HS-5 (cell line): ENCODE measurements at places on chromosomes 3 and 15.

GRCh38 chr15:99252326-99252725 lies 1.0 kb downstream of the LRRC28 start:
- no peak for DNase-seq

GRCh38 chr3:31645256-31645655 lies 112.5 kb downstream of the STT3B start:
- DNase-seq: no peak

DNA sequence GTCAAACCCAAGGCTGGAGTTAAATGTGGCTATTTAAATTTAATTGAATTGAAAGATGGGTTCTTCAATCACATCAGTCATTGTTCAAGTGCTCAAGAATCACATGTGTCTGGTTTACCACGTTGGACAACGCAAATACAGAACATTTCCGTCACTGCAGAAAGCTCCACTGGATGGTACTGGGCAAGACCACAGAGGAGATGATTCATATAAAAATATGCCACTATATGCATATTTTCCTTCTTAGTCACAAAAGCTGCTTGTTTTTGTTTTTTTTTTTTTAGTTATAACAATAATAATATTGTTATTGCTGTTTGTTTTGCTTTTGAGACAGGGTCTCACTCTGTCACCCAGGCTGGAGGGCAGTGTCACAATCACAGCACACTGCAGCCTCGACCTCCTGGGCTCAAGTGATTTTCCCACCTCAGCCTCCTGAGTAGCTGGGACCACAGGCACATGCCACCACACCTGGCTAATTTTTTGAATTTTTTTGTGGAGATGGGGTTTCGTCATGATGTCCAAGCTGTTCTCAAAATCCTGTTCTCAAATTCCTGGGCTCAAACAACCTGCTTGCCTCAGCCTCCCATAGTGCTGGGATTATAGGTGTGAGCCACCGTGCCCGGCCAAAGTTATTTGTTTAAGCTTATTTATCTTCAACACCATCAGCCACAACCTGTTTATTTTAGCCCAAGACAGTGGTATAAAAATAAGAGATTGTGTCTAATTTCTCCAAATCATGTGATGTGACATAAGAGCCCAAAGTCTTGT lies 19.4 kb downstream of the RTP3 start:
- peak; percentile 91 for DNase-seq

DNA sequence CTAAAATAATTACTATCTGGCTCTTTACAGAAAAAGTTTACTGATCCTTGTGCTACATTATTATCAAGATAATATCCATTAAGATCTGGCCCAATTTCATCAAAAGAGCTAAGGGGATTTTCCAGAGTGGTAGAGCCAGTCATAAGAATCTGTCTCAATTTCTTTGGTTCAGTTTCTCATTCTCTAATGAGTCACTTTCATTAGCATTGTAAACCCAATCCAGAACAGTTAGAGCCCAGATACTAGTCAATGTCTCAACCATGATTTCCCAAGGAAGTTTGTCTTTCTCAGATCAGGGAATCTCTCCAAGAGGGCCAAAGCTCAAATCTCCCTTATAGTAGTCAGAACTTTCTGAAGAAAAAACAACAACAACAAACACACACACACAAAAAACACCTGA lies 131.1 kb upstream of the PPP2R3A start:
- DNase-seq: no peak

- DNase-seq: no peak
Measured at GRCh38 chr15:29090617-29091466, 178.8 kb downstream of the NSMCE3 start.
